Activated CD4-positive, CD25-positive, alpha-beta regulatory T cell treated with anti-CD3 and anti-CD28 coated beads, Interleukin-2, amount 50 U/mL, for 16 hours (primary cell): ENCODE measurements at places on chromosomes 11 and 22.
A peak's percentile ranks its signal among the peaks of the same experiment; 100 is the strongest.

GRCh38 chr22:42296381-42296853 is 26.0 kb upstream of the TCF20 start:
- no peak for DNase-seq

DNA sequence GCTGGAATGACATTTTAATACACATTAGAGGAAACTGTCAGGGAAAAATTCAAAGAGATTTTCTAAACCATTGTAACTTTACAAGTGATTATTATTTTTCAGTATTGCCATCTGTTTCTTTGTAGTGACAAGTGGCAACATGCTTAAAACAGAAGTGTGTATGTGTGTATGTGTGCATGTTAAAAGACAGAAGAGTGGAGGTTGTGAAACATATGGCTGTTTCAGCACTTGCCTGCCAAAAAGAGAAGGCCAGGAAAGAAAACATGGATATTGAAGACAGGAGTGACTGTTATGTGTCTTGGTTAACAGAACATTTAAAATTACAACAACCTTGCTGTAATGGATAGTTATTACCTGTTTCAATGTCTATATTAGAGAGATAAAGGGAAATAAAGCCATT is 24.3 kb upstream of the VWA5A start:
- DNase-seq = no peak

GRCh38 chr11:133164986-133165385 is 367.3 kb downstream of the OPCML start:
- DNase-seq = no peak

DNA sequence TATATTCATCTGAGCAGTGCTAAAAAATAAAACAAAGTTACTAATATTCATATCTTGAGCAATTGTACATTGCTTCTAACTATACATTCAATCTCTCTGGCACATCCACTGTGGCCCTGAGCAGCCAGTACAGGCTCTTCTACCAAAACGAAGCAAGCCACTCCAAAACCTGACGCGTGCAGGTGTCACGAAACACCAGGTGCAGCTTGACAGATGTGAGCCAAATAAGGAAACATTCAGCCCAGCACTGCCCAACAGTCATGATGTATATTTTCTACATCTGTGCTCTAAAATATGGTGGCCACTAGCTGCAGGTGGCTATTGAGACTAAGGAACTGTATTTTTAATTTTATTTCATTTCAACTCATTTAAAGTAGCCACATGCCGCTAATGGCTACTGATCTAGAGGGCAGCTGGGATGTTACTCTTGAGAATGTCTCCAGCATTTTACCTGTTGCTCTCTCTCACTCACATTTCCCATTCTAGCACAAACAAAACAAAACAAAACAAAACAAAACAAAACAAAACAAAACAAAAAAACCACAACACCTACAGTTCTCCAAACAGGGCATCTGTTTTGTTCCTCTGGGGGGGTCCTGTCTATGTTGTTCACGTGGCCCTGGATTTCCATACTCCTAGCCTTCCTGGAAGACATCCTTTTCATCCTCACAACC is 77.7 kb downstream of the LARGE1 start:
- DNase-seq = no peak

DNA sequence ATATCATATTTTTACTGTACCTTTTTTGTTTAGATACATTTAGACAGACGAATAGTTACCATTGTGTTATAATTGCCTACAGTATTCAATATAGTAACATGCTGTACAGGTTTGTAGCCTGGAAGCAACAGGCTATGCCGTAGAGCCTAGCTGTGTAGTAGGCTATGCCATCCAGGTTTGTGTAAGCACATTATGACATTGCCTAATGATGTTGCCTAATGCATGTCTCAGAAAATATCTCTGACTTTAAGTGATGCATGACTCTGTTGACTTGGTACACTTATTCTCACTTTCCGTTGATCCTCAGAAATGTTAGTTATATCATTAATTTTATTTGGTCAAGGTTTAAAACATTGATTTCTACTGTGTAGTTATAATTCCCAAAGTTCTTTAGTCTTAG is 39.9 kb downstream of the OR2AT4 start:
- no peak for DNase-seq

GRCh38 chr22:26553056-26553752 is 36.7 kb downstream of the TPST2 start:
- no peak for DNase-seq

DNA sequence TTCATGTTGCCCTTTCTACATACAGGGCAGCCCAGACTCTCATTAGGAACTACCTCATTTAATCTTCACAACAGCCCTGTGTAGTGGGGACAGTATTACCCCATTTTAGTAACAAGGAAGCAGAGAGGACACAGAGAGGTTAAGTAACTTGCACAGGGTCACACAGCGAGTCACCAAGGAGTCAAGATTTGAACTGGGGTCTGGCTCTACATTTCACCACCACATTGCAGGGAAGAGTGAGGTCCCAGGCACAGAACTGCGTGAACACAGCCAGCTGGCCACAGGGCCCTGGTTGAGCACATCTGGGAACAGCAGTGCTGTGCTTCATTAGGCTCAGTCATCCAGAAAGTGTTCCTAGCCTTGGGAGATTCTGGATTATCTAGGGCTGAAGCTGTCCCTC is 45.4 kb upstream of the ISX start:
- DNase-seq = no peak

GRCh38 chr22:17303840-17304779 is 65.2 kb upstream of the CECR2 start:
- DNase-seq = peak; percentile 41

DNA sequence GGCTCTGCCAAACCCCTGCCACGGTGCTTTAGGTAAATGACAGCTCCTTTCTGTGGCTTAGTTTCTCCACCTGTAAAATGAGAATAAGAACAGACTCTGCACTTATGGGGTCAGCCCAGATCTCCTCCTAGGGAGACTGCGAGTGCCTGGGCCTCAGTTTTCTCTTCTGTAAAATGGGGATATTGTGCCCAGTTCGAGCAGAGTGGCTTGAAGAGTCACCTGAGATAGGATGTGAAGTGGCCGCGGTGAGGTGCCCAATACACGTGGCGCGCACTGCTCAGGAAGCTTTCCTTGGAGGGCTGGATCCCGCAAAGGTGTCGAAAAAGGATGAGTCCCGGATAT is 473 bp upstream of the EMID1 start:
- no peak for DNase-seq

DNA sequence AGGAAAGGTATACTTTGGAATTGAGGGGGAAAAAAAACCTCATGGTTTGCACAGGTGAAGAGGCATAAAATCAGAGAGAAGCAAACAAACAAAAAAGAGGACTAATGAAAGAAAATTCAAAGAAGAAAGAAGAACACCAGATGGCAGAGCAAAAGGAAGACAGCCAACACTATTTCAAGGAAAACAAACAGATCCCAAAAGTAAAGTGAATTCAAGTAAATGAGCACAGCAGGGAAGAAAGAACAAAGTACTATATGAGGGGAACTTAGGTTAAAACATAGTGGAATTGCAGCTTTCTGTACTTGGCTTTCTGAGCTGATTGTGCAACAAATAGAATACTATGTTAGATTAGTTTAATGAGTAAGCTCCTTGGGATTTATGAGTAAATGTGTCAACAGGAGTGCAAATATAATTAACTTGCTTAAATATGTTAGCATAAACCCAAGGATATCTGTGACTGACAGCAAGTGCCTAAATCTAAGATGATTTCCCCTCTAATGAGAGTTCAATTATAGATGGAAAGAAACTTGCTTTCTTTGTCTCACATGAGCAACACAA is 404.6 kb upstream of the CNTN5 start:
- no peak for DNase-seq

- DNase-seq = no peak
Observed at GRCh38 chr22:41009222-41009948, 58.2 kb downstream of the RBX1 start.

DNA sequence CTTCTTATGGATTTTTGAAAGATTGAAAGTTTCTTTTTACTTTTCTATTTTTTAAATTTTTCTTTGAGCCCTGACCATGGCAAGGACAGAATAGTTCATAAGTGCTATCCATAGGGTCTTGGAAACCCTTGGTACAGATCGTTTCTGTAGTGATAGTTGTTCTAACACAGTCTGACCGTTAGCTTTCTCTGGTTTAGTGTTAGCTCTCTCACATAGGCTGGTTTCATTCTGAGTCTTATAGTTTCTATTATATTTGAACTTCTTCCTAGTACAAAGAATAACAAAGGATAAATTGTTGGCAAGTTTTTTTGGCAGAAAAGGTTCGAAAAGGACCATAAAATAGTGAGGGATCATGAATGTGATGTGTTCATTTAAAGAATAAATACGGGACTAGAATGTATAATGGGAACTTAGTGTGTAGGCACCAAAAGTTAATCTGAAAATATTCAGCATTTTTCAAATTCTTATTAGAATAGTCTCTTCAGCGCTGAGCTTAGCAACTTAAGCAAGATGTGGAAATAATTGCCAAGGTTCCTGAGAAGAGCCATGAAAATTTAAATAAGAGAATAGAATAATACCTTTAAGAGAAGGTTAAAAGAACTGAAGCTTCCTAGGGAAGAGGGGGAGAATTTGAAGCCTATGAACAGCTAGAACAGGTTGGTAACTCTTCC is 24.1 kb downstream of the FDX1 start:
- no peak for DNase-seq

DNA sequence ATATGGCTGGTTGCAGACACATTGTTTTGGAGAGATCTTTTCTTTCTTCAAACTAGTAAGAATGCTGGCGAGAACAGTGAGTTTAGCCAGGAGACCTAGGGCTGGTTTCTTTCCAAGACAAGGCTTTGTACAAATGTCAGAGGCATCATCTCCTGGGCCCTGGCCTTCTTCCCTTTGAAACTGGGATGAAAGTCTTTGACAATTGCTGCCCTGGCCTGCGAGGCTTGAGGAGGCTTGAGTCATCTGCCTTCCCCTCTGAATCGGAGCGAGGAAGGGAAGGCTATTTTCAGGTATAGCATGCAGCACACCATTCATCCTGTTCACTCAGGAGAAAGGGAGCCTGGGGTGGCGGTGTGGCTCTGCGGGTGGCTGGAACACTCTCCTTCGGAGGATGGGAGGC is 21.5 kb upstream of the PARVG start:
- no peak for DNase-seq

DNA sequence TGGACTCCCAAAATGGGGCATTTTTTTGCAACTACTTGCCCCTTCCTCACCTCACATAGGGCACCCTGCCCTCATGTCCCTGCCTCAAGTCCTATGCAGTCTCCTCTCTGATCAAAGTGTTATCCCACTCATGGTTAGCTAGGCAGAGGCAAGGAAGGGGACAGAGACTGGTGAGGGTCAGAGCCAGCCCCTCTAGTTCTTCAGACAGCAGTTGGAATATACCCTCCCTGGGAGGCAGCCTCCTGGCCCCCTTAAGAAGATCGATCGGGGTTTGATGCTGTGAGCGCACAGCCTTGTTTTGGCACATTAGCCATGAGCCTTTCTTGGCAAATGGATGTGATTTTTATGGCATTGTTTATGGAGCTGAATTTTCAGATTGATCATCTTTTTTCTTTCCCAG is 436.9 kb downstream of the BUD13 start:
- no peak for DNase-seq

DNA sequence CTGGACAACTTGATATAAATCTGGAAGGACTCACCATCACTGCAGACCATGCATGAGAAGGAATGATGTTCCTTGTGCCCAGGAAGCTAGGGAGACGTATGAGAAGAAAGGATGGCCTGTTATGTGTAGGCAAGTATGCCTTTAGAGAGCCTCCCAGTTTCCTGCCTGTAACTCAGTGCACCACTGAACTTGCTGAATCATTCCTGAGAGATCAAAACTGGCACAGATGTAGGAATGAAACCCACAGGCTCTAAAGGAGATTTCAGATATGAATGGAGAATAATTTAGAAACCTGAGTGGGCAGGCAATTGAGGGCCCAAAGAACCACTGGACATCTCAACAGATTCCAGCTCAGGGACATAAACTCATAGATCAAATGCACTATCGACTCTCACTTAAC is 38.4 kb upstream of the PRSS23 start:
- no peak for DNase-seq

DNA sequence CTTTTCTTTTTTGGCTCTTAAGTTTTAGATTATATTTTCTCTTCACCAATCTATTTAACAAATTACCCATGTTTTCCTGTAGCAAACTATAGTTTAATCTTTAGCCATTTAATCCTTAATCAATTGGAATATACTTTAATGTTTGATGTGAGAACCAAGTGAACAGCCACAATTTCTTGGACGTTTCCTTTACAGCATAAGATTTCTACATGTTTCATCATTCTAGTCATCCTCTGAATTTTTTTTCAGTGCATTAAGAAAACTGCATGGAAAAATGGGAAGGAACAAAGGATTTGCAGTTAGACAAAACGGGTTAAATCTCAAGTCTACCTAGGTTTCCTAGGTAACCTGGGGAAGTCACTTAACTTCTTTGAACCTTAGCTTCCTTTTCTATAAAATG is 507.1 kb upstream of the CCDC90B start:
- no peak for DNase-seq

GRCh38 chr11:114089748-114090147 is 30.2 kb downstream of the ZBTB16 start:
- DNase-seq = no peak

DNA sequence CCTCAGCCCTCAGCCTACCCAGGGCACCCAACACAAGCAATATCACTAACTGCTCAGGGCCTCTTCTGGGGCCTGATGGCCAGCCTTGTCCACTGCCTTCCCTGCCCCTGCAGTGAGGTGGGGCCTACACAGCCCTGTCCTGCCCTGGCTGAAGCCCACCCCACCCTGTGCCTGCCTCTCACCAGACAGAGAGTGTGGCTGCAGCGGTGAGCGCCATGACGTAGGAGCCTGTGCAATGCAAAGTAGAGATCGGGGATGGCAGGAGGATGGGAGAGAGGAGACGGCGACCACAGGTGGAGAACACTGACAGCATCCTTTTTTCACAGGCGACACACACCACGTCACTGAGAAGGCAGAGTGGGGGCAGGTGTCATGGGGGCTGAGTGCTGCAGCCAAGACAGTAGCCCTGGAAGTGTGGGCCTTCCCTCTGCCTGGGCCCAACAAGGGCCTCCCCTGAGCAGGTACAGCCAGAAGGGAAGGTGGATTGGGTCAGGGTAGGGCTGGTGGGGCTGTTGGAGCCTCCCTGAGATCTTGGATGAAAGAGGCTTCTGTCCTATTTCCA is 65.3 kb upstream of the CLTCL1 start:
- no peak for DNase-seq

DNA sequence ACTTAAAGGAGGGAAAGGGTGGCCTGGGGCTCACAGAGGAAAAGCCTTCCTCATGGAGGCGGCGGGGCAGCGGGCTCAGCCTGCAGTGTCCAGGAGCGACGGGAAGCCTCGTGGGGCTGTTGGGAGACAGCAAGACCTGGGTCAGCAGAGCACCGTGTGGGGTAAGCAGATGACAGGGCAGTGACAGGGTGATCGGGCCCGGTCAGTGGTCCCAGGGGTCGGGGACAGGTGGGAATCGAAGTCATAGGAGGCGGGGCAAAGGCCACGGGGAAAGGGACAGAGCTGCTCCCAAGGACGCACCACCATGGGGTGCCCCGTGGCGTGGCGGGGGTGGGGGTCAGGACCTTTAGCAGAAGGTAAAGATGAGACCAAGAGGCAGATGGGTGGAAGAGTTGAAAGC is 49.8 kb downstream of the CDKN1C start:
- no peak for DNase-seq

DNA sequence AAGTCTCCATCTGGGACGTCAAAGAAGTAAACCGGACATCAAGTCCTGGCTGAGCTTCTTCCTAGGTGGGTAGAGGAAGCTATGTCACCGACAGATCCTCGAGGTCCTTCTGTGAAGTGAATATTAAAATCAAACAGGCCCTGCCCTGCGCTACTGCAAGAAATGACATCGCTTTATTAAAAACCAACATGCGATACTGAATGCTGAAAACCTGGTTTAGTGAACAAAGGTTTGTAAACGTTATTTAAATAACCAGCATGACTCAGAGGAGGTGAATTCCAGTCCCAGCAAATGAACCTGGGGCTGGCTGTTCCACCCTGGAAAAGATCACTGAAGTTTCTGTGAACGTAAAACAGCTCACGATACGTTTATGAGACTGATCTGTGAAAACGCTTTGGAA is 645 bp downstream of the RTCB start:
- no peak for DNase-seq
